ENCODE measurements at places on chromosomes 12 and 14. TPM values are rescaled to one million over a fixed set of nuclear protein-coding genes. Genes with fewer than 3 reads are reported as not detected.

- no peaks in the 10 kb centered on the region for H3K4me1 ChIP-seq
- no peaks in the 10 kb centered on the region for H3K27me3 ChIP-seq
- DNase-seq, result no peak
These were observed 98.9 kb upstream of the EGLN3 start for GRCh38 chr14:34049790-34050189.

The C12orf54 gene
- total RNA-seq, result not detected

The LTBR gene
- 311 TPM for total RNA-seq

The KRT75 gene
- total RNA-seq, result not detected

DNA sequence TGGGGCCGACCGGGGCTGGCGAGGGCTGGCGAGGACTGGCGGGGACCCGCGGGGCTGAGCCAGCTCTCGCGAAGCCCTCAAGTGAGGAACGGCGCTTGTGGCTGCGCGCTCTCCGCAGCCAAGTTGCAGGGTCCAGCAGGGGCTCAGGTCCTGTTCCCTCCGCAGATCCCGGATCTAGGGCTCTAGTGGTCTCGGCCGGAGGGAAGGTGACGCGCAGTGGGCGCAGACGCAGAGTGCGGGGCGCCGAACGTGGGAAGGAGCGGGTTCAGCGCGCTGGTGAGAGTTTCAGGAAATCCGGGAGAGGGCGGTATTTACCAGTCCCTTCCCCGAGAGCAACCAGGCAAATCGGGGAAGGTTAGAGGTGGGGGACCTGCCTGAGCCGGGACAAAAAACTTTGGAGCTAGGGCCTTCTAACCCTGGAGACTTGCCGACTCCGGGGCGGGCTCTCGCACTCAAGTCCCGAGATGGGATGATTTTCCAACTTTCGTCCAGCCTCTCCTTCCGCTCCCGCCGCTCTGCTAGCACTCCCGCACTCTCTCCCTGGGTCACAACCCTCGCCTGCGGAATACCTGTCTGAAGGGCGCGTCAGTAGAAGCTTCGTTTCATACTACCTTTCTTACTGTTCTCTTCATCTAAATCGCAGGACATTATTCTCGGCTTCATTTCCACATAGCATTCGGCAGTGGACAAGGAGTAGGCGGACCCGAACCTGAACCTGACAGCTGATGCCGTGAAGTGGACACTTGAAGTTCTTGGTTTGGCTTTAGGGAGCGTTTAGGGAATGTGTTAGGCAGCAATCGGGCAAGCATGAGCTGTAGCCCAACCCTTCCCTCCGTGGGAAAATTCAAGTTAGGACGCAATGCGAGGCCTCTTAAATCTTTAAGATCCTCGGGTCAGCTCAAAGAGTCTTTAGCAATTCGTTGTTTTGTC, 13.6 kb upstream of the PAX9 start:
- no peak for DNase-seq
- no peaks in the 10 kb centered on the region for H3K4me1 ChIP-seq
- no peak overlapping the region for H3K27ac ChIP-seq

The KRT73 gene
- total RNA-seq, result 1.2 TPM

GRCh38 chr12:27627123-27627852, 69.0 kb upstream of the REP15 start:
- no peaks in the 10 kb centered on the region for H3K27me3 ChIP-seq
- H3K4me3 ChIP-seq, result no peak overlapping the region
- H3K27ac ChIP-seq, result no peak overlapping the region
- no peaks in the 10 kb centered on the region for H3K4me1 ChIP-seq

- H3K27ac ChIP-seq, result no peak overlapping the region
- H3K4me3 ChIP-seq, result no peak overlapping the region
- H3K27me3 ChIP-seq, result no peaks in the 10 kb centered on the region
- no peaks in the 10 kb centered on the region for H3K4me1 ChIP-seq
These were observed 7.2 kb downstream of the DAO start for GRCh38 chr12:108886873-108887629.

- H3K27me3 ChIP-seq, result no peaks in the 10 kb centered on the region
- no peak for DNase-seq
- no peaks in the 10 kb centered on the region for H3K36me3 ChIP-seq
- no peak overlapping the region for H3K27ac ChIP-seq
These were observed 280.1 kb downstream of the VRK1 start for GRCh38 chr14:97077253-97077653.

DNA sequence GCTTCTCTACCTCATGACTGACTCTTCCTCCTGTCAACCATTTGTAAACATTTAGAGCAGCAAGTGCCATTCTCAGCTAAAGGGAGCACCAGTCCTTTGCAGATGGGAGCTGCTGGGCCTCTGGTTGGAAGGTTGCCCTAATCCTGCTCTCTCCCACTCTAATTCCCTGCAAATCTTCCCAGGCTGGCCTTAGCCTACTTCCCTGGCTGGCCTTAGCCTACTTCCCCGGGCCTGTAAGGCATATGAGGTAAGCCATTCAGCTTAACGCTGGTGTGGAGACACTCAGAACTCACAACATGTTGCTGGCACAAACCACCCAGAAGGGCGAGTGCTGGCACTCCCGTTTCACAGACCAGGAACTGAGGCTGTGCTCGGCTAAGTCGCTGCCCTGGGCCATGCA, 69.0 kb downstream of the CPSF2 start:
- no peak overlapping the region for H3K27ac ChIP-seq
- no peaks in the 10 kb centered on the region for H3K27me3 ChIP-seq
- no peaks in the 10 kb centered on the region for H3K36me3 ChIP-seq
- H3K4me3 ChIP-seq, result no peak overlapping the region
- DNase-seq, result no peak

DNA sequence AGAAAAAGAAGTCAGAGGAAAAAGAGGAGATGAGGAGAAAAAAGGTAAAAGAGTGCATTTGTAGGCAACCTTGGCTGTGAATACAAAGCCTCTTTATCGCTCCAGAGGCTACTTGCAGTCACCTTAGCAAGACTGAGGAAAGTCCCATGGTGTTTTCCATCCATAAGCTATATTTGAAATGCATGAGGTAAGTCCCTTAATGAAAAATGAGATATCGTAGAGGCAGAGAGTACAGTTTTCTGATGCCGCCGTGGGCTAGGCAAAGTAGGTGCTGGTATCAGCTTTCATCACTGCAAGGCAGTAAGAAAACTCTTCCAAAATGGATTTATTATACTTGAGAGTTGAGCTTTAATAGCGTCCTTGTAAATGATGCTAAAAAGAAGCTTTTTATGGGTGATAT, 186.8 kb downstream of the ASCL1 start:
- H3K27ac ChIP-seq, result no peak overlapping the region
- no peaks in the 10 kb centered on the region for H3K4me1 ChIP-seq
- H3K4me3 ChIP-seq, result no peak overlapping the region

The PPP1R36 gene
- 7.4 TPM for total RNA-seq

DNA sequence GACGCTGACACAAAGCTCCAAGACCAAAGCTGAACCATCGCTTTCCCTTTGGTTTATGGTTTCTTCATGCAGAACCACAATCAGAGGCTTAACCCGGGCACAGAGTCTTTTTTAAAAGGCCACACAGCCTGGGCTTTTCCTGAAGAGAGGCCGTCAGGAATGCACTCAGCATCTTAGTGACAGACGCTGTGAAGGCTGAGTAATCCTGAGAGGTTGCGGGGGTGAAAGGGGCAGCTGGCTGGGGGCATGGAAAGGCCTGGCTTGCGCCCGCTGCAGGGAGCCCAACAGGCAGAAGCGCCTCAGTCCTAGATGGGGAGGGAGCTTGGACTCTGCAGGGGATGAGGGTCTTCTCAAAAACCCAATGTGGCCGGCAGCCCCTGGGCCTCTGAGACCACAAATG, 13.6 kb downstream of the CTDSP2 start:
- peaks cover 10% of the 10 kb centered on the region for H3K4me1 ChIP-seq
- peak overlapping the region; percentile 52 for H3K27ac ChIP-seq
- no peaks in the 10 kb centered on the region for H3K36me3 ChIP-seq

DNA sequence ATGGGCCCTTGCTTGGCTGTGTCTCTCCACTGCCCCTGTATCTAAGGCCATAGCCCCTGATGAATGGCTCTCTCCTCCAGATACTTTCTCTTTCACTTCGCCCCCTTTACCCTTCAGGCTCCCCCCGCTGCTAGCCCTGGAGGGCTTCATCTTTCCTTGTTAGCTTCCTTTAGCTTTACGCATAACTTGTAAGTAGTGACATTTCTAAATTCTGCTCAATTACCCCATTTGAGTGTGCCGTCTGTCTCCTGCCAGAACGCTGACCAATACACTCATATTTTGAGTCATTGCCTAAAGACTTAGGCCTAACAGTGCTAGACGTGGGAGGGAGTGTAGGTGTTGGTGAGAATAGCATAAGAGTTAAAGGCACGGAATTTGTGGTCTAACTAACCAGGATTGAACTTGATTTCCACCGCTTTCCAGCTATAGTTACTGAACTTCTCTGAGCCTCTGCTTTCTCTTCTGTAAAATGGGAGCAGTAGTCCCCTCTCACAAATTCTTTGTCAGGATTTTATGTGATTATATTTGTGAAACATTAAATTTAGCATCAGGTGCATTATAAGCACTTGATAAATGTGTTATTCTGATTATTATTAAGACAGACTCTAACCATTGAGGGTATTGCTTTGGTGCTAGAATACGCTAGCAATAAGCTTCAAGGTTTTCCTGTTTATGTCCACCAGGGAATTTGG, 129.3 kb downstream of the ZFP36L1 start:
- no peak for DNase-seq
- H3K27me3 ChIP-seq, result no peaks in the 10 kb centered on the region
- peak overlapping the region; percentile 56 for H3K27ac ChIP-seq
- peak overlapping the region; percentile 25 for H3K4me3 ChIP-seq
- no peaks in the 10 kb centered on the region for H3K36me3 ChIP-seq

DNA sequence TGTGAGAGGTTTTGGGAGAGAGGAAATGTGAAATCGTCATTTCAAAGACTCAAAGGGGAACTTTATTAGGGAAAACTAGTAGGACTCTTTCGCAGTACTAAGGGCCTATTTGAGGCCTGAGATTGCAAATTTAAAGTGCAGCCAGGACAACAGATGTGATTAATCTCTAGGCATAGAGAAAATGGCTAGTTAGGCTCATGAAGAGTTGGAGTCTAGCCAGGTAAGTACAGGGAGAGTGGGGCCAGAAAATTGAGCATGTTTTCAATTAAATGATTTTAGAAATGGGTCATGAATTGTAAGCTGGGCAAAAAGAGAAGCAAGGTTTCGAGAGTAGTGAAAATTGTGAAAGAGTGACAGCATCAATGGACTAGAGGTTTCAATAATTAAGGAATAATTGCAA, 91.9 kb upstream of the LMNTD1 start:
- no peak for DNase-seq
- H3K27ac ChIP-seq, result no peak overlapping the region
- H3K4me3 ChIP-seq, result no peak overlapping the region
- H3K36me3 ChIP-seq, result no peaks in the 10 kb centered on the region
- H3K4me1 ChIP-seq, result no peaks in the 10 kb centered on the region
- no peaks in the 10 kb centered on the region for H3K27me3 ChIP-seq

- DNase-seq, result no peak
- H3K27me3 ChIP-seq, result no peaks in the 10 kb centered on the region
- H3K36me3 ChIP-seq, result no peaks in the 10 kb centered on the region
- H3K4me3 ChIP-seq, result no peak overlapping the region
- H3K4me1 ChIP-seq, result no peaks in the 10 kb centered on the region
These were observed 787.0 kb upstream of the TBX3 start for GRCh38 chr12:115470977-115471376.

The BMP4 gene
- 26.1 TPM for total RNA-seq

The SMIM41 gene
- total RNA-seq, result 1.4 TPM

DNA sequence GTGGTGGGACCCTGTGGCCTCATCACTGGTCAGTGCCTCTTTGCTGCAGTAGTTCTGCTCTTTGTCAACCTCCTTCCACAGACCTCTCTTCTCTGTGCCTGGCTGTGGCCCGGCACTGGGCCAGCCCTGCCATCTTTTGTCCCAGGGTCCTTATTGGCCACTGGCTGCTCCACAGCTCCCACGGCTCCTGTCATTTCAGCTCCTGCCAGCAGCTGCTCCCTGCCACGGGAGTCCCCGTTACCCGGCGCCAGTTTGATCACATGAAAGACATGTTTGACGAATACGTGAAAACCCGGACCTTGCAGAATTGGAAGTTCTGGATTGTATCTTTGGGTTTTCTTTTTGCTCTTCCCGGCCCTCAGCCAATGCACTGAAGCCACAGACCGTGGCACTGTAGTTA, 35.4 kb downstream of the IL31 start:
- H3K4me3 ChIP-seq, result no peak overlapping the region
- peaks cover 88% of the 10 kb centered on the region for H3K36me3 ChIP-seq
- no peak for DNase-seq
- H3K27ac ChIP-seq, result no peak overlapping the region
- H3K4me1 ChIP-seq, result no peaks in the 10 kb centered on the region

DNA sequence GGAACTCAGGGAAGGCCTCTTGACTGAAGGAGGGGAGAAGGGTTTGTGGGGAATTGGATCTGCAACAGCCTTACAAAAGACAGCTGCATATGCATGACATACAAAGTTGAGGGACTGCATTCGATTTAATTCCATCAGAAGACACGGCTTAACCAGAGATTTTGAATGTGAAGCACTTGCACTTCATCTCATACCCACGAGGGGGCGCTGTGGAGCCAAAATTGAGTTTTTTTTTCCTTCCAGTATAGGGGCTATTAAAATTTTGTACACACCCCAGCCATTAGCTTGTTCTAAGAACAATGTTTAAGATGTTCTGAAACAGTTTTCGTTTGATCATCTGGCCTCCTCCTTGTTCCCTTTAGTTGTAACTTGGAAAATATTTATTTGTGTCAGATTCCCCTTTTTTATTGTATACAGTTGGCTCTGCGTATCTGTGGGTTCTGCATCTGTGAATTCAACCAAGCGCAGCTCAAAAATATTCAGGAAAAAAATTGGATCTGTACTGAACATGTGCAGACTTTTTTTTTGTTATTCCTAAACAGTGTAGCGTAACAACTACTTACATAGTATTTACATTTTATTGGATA, 1.6 kb downstream of the SUDS3 start:
- H3K4me3 ChIP-seq, result peak overlapping the region; percentile 82
- H3K4me1 ChIP-seq, result peaks cover 7% of the 10 kb centered on the region
- no peaks in the 10 kb centered on the region for H3K27me3 ChIP-seq
- DNase-seq, result peak; percentile 67
- no peaks in the 10 kb centered on the region for H3K36me3 ChIP-seq

- no peaks in the 10 kb centered on the region for H3K27me3 ChIP-seq
- no peak overlapping the region for H3K27ac ChIP-seq
- no peak for DNase-seq
These were observed 8.9 kb upstream of the ETNK1 start for GRCh38 chr12:22615963-22616501.

- H3K4me1 ChIP-seq, result no peaks in the 10 kb centered on the region
- H3K27me3 ChIP-seq, result no peaks in the 10 kb centered on the region
- no peaks in the 10 kb centered on the region for H3K36me3 ChIP-seq
These were observed 71.4 kb downstream of the BMP4 start for GRCh38 chr14:53885136-53885640.

The TAS2R30 gene
- 12.9 TPM for total RNA-seq

DNA sequence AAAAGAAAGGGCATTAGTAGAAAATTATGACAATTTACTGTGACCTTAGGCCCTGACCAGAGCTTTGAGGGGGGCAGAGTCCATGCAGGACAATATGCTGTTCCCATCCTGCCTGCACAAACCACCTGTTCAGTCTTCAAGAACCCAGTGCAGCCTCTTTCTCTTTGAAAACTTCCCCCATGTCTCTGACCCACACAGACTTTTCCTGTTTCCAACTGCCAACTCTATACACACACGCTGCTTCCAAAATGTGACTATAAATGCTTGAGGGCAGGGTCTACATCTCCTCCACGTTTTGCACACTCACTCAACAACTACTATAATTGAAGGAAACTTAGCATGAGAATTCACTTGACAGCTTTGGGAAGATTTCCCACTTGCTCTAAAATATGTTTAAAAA, 36.6 kb upstream of the SYCP3 start:
- no peaks in the 10 kb centered on the region for H3K27me3 ChIP-seq
- H3K27ac ChIP-seq, result no peak overlapping the region
- DNase-seq, result no peak
- H3K36me3 ChIP-seq, result no peaks in the 10 kb centered on the region
- H3K4me1 ChIP-seq, result no peaks in the 10 kb centered on the region
- no peak overlapping the region for H3K4me3 ChIP-seq

Data from Peyer's patch (tissue), 4 donors.